EH (cell line): ENCODE measurements at places on chromosomes 4 and X.

DNA sequence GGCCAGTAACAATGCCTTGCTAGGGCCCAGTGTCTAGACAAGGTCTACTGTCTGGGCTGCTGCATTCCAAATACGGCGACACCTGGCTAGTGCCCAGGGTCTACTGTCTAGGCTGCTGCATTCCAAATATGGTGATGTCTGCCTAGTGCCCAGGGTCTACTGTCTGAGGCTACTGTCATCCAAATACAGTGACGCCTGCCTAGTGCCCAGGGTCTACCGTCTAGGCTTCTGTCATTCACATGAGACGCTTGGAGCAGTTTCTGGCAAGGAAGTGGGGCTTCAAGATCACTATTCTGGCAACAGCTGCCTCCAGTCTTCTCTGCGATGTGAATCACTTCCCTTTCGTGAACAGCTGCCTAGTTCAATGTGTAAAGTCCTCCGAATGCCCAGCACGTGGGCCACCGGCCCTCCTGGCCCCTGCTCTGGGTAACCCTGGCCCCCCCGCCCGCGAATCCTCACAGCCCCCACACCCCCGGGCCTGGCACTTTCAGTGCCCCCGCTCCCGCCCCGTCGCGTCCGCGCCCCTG is 12.7 kb downstream of the ACOX3 start:
- DNase-seq: peak; percentile 50

DNA sequence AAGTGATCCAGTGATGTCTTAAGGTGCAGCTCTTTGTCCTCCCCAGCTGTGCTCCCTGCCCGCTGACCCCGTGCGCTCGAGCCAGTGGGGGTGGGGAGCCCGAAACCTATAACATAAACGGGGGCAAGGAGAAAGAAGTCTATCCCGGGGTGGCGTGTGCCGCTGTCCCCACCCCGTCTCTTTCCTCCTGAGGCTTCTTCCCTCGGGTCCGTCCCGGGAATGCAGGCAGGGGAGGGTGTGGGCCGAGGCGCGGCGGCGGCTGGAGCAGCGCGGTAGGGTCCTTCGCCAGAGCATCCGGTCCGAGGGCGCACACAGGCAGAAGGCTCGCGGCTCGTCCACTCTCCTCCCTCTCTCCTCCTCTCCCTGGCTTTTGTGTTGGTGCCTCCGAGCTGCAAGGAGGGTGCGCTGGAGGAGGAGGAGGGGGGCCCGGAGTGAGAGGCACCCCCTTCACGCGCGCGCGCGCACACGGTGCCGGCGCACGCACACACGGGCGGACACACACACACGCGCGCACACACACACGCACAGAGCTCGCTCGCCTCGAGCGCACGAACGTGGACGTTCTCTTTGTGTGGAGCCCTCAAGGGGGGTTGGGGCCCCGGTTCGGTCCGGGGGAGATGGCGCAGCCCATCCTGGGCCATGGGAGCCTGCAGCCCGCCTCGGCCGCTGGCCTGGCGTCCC is at the start of gene RAB33A:
TSS of gene RAB33A (plus strand) at position 517 of the 681 bp plus-strand sequence. CDS start at position 618, 101 bp downstream.
- peak; percentile 50 for DNase-seq

GRCh38 chr4:114040319-114041116 is 61.1 kb upstream of the ARSJ start:
- DNase-seq: peak; percentile 63

GRCh38 chr4:118712872-118713271 is 27.7 kb downstream of the METTL14 start:
- DNase-seq: peak; percentile 50

- no peak for DNase-seq
Measured at GRCh38 chrX:78532363-78532762, 126.8 kb downstream of the RTL3 start.

DNA sequence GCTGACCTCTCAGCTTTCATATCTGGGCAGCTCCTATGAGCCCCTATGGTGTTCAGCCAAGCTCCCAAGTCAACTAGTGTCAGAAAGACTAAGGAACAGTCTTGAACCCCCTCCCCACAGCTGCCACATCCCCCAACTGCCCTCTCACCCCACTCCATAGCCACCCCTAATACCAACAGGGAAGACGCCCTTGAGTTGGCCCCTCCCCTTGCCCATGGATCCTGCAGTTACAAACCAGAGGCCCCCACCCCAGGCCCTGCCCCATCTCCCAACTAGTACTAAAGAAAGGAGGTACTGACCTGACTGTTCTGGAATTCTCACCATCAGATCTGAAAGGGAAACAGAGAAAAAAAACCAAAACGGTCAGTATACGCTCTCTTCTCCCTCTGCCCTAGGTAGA is 10.2 kb upstream of the IQSEC2 start:
- DNase-seq: no peak

GRCh38 chr4:55549888-55550287 is 3.2 kb upstream of the CLOCK start:
- peak; percentile 84 for DNase-seq

GRCh38 chrX:130944230-130944629 is 41.2 kb upstream of the ENOX2 start:
- no peak for DNase-seq

DNA sequence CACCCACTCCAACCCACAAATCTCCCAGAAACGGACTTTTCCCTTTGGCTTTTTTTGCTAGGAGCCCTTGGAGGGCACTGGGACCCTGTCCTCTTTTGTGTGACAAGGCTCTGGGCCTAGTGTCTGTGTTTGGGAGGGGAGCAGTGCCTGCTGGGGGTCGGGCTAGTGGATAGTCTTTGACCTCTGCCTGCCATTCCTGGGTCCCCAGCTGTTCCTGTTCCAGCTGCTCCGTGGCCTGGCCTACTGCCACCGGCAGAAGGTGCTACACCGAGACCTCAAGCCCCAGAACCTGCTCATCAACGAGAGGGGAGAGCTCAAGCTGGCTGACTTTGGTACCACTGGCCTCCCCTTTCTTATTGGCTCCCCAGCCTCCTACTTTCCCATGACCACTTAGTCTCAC is 6.7 kb upstream of the USP11 start:
- no peak for DNase-seq

GRCh38 chr4:27807207-27807606 is 946.6 kb downstream of the STIM2 start:
- DNase-seq: peak; percentile 43

DNA sequence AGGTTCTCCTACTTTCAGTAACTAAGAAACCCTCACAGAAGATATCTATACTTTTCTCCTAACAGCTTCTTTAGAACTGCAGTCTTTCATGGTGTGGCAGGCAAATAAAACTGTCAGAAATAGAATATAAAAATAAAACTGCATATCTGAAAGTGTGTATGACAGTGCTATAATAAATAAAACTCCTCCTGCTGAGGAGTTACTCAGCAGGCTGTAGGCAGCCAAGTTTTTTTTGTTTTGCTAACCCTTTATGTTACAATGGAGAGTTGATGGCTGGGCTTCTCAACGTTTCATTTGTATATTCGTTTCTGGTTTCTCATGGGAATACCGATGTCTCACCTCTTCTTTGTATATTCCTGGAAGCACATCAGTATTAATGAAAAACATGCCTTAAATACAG is 18.2 kb upstream of the UGT2B10 start:
- DNase-seq: no peak

DNA sequence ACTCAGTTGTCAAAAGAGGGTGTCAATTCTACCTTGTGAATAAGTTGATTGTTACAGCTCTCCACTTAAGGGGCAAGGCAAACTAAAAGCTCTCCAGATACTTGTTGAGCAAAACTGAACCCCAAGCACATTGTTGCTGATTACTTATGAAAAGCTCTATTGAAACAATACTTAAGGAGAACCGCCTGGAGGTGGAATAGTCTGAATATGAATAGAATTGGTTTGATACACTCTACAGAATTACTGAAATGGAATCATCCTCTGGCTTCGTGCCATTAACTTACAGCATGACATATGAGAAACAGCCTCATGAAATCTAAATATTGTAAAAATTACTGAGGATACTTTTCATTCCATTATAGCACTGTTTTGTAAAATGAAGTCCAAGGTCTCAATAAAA is 127.0 kb upstream of the SH3RF1 start:
- peak; percentile 78 for DNase-seq

GRCh38 chrX:15750611-15751154 is 12.6 kb downstream of the CA5B start:
- DNase-seq: no peak

GRCh38 chrX:136182414-136182813 is 35.1 kb downstream of the FHL1 start:
- no peak for DNase-seq

GRCh38 chr4:145881576-145881975 is 57.0 kb downstream of the ZNF827 start:
- DNase-seq: no peak

- DNase-seq: no peak
Measured at GRCh38 chrX:49656533-49656932, 39.3 kb downstream of the PAGE1 start.

GRCh38 chr4:110586131-110586850 is 36.6 kb downstream of the PITX2 start:
- DNase-seq: peak; percentile 57

DNA sequence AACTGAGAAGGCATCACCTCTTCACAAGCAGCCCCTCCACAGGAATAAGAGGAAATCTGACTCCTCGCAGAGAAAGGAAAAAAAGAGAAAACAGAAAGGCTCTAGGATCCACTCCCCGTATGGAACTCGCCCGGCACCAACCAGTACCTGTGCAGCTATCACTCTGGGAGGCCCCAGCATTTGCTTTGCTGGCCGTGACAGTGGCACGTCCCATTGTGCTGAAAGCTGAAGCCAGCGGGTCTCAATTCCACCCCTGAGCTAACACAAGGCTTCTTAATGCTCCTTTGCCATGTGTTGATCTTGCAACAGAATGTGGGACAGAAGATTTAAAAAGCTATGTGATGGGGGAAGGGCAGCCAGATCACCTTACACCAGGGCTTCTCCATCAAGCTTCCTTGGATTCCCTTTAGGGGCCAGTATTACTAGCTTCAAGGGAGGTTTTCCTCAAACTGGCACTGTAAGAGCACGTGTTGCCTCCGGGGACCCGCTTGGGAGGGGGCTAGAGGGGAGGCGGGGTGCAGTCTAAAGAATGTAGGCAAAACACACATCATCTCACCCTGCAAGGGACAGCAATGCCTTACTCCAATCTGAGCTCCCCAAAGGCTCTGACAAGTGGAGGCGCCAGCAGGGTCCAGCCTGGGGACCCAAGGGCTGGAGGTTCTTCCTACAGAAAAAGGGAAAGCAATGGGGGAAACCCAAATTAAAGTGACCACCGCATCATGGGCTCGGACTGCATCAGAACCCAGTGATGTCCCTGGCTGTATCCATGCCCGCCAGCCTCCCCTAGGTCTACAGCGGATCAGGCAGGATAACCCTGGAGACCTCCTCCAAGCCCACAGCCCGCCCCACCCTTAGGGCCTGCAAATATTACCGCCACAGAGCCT is 1.2 kb downstream of the USP46 start:
- peak; percentile 58 for DNase-seq

GRCh38 chr4:79399076-79399475 is 9.0 kb downstream of the GK2 start:
- DNase-seq: no peak

DNA sequence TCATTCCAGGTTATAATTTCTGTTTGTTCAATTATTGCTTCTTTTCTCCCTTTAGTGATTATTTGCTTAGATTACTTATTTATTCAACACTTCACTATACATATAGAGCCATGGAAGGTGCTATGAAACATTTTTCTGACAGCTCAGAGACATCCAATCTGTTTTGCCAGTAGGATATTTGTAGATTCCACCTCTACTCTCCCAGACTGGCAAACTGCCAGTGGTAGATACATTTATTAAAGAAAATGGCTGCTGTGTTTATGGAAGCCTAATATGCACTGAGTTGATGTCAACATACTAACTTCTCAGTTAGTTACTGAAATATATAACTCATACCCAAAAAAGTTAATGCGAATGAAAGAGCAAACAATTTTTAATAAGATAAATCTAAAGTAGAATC is 348.6 kb downstream of the TRAM1L1 start:
- DNase-seq: no peak

GRCh38 chr4:87932718-87933141 is 42.8 kb upstream of the SPP1 start:
- no peak for DNase-seq

DNA sequence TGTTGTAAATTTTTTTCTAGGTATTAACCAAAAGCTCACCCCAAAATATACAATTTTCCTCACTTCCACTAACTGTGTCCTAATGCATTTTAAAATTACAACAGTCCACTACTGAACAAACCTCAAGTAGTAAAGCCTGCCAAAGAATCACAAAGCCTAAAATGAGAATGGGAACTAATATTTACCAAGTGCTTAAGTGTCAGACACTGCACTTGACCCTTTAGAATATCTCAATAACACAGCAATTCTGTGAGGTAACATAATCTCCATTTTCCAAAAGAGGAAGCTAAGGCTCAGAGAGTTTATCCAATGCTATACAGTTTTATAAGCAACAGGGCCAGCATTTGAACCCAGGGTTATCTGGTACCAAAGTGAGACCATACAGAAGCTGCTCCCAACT is 4.9 kb downstream of the SLC9A7 start:
- DNase-seq: no peak

DNA sequence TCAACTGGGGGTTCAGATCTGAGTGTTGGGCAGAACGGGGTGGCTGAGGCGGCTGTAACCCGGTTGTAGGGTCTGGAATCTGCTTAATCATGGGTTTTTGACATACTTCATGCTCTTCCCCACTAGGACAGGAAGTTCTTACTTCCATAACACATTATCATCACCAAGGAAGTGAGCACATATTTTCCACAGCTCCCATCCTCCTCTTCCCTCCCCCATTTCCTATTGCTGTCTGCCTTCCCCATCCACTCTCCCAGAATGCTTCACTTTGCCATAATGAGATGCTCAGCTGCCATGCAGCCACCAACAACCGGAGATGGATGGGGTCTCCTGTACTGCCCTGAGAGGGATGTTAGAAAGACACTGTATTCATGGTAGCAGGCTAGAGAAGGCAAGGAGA is 6.4 kb upstream of the DCUN1D4 start:
- peak; percentile 61 for DNase-seq

DNA sequence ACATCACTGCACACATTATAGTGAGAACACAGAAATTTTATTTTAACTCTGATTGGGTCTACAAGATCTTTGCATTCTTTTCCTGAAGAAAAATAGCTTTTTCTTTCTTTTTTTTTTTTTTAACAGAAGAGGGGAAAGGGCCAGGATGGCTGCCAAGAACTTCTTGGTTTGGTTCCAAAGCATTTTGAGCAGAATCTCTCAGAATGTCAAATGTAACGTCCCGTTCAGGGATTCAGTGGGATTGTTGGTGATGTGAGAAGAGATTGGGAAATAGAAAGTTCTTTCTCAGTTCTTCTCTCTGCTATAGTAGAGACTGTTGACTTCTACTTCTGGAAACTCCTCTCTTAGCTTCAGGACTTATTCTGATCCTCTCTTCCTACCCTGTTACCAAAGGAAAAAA is 70.9 kb upstream of the CBR4 start:
- DNase-seq: peak; percentile 78

- no peak for DNase-seq
Measured at GRCh38 chr4:163703251-163703650, 208.8 kb downstream of the TMA16 start.
